ENCODE measurements at places on chromosomes 7 and 10.
A peak's percentile ranks its signal among the peaks of the same experiment; 100 is the strongest.

DNA sequence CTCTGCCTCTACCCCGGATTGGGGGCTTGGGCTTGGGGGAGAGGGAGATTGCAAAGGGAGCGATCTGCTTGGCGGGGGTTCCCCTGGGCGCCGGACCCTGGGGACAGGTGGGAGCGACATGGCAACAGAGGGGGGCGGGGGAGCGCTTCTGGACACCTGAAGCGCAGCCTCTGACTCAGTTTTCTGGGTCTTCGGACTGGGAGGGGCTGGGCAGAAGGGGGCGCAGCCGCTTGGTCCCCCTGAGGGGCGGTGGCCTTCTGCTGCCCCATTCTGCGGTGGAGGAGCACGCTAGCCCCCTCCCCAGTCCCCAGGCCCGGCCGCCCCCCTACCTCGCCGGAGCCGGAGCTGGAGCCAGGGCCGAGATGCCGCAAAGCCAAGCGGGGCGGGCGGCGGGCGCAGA is 380 bp downstream of the NAT16 start:
- no peak for DNase-seq

DNA sequence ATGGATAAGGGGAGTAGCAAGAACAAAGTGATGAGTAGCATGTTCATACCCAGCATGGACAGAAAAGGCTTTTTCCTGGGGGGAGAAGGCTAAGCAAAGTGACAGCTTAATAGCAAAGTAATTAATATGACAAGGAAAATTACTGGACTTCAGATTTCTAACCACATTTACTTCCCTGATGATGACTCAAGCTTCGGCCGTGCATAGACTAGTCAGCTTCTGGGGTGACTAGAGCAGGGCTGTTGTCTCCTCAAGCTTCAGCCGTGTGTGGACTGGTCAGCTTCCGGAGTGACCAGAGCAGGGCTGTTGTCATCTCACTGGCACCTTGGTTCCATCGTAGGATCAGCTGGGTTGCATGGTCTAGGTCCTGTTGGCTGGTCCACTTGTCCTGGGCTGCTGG is 2.1 kb upstream of the ZNF117 start:
- DNase-seq = no peak

DNA sequence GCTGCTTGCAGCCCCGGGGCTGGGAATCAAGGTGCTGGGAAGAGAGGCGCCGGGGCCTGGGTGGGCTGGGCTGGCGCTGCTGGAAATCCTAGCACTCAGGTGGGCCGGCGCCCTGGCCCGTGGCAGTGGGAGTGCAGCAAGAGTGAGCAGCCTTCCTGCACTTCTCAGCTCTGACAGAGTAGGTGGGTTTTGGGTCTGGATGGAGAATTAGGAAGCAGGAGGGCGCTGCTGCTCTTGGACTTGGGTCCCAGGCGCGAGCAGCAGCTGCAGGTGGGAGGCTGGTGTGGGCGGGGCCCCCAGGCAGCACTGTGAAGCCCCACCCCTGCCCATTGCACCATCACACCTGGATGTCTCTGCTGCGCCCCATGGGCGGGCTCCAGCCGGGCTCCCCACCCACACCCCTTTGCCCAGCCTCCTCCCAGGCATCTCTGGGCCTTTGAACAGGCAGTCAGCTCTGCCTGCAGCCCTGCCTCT is 6.0 kb downstream of the BRI3 start:
- DNase-seq = no peak

- DNase-seq = no peak
Measured at GRCh38 chr10:38209332-38209731, 115.2 kb downstream of the ZNF37A start.

- DNase-seq = no peak
Measured at GRCh38 chr7:151079199-151079910, 1.3 kb downstream of the FASTK start.

GRCh38 chr10:71608819-71609768 is 110.5 kb downstream of the C10orf105 start:
- DNase-seq = peak; percentile 87

DNA sequence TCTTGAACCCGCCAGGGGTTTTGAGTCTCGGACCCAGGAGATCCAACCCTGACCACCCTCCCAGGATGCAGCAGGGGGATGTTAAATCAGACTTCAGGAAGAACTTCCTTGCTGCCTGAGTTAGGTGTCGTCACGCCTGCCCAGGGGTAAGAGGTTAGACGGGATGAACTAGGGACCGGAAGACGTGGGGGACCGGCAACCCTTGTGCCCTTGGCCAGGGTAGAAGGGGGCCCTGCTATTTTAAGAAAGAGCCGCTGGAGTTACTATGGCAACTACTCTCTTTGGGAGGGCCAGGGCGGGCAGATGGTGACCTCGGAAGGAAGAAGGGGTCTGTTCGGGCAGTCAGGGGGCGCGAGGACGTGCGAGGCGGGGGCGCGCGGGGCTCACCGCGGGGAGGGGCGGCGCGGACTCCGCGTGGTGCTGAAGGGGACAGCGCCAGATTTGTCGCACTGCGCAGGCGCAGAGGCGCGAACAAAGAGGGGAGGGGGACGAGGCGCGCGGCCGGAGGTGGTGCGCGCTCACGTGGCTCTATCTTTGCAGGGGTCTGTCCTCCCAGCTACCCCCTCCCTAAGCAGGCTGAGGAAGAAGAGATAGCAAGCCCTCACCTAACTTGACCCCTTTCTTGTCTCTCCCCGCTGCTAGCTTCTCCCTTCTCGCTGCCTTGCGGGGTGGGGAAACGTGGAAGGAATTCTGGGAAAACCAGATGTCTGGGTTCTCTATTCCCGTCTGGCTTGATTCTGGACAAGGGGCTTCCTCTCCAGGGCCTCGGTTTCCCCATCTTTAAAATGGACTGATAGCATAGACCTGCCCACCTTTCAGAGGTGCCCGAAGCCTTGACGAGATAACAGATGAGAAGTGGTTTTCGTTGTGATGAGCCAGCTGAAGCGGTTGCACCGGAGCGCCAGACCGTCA is 940 bp upstream of the PSD start:
- peak; percentile 79 for DNase-seq

DNA sequence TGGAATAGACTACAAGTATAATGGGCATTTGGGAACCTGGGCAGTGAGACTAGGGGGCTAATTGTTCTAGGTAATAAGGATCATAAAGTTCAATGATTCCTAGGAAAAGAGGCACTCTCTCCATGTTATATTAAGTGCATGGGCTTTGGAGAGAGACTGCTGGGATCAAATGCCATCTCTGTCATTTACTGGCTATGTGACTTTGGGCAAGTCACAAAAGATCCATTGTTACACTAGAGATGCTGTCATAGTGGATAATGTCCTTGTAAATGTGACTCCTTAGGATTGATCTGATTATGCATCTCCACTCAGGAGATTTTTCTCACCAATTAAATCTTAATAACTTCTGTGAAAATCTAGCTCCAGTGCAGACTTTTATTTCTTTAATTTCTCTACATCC is 156.3 kb upstream of the CACNA2D1 start:
- no peak for DNase-seq

DNA sequence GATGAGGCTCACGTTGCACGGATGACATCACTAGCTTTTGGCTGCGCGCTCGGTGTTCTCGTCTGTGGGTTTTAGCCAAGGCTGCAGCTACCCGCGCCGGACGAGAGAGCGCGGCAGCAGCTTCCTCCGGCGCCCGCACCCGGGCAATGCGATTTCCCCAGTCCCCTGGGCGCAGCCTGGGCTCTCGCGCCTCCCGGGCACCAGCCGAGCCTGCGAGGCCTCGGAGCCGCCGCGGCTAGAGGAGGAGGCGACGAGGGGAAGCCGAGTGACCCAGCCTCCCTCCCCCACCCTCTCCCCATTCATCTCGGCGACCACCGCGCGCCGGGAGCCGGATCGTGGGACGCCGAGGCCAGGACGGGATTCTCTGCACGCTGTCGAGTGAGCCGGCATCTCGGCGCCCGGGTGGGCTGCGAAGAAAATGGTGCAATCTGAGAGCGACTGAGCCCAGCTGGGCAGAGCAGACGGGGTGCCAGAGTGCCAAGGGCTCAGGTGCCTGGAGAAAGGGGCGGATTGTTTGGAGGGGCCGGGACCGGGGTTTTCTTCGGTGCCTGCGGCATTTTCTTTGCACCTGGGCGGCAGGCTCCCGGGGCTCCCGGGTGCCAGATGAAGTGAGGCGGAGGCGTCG is 1.2 kb upstream of the TMEM178B start:
- peak; percentile 94 for DNase-seq

DNA sequence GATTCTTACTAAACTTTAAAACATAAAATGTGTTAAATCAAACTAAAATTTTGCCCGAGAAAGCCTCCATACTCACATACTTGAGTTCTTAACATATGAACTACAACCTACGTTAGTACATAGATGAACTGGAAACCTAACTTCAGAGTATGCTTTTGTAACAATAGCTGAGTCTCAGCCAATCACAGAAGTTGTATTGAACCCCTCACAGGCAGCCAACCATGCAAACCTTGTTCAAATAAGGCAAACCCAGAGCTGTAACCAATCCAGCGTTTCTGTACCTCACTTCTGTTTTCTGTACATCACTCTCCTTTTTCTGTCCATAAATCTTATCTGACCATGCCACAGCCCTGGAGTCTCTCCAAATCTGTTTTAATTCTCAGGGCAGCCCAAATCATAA is 157.3 kb upstream of the COL1A2 start:
- DNase-seq = no peak

- DNase-seq = no peak
Measured at GRCh38 chr7:29516491-29516890, 47.1 kb upstream of the PRR15 start.

DNA sequence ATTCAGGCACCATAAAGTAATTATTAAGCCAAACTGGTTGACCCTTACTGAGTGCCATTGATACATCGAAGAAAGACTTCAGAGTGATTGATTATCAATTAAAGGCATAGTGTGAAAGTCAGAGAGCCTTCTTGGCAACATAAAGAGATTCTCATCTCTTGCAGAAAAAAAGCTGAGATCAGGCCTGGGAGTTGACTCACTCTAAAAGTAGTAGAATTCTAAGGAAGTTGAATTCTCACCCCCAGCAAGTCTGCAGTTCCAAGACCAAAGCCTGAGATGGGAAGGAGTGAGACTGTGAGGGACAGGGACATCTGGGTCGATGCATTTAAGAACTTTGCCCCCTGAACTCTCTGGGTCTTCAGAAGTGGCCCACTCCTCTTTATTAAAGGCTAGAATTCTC is 21.6 kb upstream of the ERCC6 start:
- DNase-seq = no peak

- DNase-seq = peak; percentile 65
Measured at GRCh38 chr10:77391605-77392235, 245.9 kb downstream of the KCNMA1 start.

DNA sequence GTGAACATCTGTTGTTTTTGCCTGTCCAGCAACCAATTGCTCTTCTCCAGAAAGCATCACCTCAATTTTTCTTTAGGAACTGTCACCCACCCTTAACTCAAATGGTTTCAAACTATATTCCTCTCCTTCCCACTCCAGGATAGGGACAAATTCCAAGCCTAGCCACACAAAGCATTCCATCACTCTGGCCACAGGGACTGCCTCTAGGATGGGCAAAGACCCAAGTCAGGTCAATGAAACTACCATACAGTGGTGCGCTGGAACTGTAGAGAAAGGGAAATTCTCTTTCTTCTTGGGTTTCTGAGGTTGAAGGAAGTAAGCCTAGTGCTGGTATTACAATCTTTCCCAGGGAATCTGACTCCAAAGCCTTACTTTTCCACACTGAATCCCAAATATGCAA is 3.6 kb downstream of the MICU1 start:
- no peak for DNase-seq

GRCh38 chr7:44210107-44210506 is 9.3 kb downstream of the YKT6 start:
- no peak for DNase-seq

- no peak for DNase-seq
Measured at GRCh38 chr10:61181832-61182231, 237.8 kb upstream of the RHOBTB1 start.

GRCh38 chr10:29533696-29534285 is 101.0 kb downstream of the SVIL start:
- no peak for DNase-seq

DNA sequence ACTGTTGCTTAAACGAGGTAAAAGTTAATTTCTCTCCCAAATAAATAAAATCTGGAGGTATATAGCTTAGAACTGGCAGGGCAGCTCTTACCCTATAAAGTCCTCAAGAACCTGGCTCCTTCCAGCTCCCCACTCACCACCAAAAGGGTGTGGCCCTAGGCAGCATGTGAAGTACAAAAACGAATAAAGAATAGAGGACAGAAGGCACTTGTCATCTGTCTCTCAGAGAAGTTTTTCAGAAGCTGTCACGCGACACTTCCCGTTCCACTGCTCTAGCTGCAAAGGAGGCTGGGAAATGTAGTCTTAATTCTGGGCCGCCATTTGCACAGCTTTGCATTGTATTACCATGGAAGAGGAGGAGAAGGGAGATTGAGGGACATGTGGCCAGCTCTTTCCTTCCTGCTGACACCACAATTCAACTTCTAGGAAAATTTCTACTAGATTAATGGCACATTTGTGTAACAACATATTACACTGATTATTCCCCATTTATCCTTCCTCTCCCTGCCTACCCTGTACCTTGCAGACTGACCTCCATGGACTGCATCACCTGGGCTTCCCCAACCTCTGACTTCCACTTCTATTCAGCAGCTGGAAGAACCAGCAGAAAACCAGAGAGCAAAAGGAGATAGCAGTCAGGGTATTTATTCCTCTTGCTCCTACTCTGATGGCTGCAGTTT is 62.2 kb downstream of the CCDC71L start:
- peak; percentile 7 for DNase-seq

DNA sequence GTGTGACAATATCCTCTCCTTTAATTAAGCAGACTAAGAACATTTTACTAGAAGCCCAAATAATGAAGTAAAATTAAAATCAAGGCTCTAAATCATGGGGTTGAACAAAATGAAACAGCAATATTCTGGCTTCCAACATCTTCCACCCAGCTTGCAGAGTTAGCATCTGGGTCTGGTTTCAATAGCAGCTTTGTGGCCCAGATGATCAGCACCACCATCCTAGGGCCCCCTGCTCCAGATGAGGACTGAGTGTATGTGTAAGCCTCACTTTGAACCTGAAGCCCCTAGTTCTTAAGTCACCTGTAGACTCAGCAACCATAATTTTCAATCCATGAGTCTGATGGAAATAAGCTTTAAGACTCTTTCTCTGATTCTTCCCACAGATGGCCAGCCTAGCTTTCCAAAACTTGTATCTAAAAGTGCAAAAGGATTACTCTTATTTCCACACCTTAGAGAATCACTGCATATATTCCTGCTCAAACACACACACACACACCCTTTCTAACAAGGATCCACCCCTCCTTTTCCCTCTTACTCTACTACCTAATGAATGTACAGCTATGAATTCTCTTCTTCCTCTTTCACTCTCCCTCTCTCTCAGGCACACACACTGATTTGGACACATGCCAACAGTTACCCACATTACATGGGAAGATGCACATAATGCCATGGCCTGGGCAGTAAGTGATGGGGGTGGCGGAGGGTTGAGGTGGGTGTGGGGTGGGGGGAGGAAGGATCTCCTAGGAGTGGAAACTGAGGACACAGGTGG is 3.5 kb downstream of the DENND11 start:
- DNase-seq = no peak

- DNase-seq = no peak
Measured at GRCh38 chr10:98257198-98257597, 10.8 kb downstream of the LOXL4 start.

All from G401 (cell line).